GM06990 (cell line): ENCODE measurements at places on chromosomes 5 and 9.

DNA sequence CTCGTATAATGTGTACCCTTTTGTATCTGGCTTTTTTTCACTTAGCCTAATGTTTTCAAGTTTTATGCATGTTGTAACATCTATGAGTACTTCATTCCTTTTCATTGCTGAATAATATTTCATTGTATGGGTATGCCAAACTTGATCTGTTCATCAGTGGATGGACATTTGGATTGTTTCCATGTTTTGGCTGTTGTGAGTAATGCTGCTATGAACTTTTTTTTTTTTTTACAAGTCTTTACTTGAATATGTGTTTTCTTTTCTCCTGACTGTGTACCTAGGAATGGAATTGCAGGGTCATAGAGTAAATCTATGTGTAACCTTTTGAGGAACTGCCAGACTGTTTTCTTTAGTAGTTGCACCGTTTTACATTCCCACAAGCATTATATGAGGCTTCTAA is 52.4 kb downstream of the MTREX start:
- no peak for DNase-seq

DNA sequence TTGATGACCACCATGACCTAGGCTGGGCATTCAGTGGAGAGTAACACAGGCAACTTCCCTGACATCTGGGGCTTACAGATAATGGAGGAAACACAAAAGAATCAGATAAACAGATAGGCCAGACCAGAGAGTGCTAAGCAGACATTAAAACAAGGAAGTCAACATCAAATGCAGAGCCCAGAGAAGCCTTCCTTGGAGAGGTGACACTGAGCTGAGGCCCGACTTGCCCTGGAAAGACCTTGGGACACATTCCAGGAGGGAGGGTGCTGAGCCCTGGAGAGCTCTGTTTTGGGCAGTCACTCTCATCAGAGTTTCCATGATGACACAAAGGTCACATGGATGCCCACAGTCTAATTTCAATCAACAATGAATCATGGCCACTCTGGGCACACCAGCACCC is 31.9 kb upstream of the C5orf58 start:
- DNase-seq, result no peak

- no peak for DNase-seq
Observed at GRCh38 chr5:119290161-119290569, 65.7 kb upstream of the TNFAIP8 start.

DNA sequence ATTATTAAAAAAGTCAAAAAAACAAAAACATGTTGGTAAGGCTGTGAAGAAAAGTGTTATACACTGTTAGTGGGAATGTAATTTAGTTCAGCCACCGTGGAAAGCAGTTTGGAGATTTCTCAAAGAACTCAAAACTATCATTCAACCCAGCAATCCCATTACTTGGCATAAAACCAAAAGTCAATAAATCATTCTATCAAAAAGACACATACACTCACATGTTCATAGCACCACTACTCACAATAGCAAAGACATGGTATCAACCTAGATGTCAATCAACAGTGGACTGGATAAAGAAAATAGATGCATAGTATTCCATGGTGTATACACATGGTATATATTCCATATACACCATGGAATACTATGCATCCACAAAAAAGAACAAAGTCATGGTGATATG is 148.3 kb upstream of the ACOT12 start:
- DNase-seq, result no peak

DNA sequence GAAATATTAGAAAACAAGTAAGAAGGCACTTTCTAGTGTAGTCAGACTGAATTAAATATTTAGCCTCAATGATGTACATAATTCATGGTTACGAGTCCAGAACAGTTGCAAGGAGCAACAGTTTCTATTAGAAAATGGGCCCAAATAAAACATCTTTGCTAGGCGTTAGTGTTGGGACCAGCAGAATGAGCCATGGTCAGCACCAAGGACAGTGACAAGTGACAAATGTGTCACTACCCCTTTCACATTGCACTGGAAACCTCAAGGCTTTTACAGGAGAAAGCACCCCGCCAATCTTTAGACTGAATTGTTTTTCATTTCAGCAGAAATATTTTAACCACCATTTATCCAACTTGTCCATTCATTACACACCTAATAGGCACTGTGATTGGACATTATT is 301.3 kb upstream of the ADCY2 start:
- DNase-seq, result no peak

DNA sequence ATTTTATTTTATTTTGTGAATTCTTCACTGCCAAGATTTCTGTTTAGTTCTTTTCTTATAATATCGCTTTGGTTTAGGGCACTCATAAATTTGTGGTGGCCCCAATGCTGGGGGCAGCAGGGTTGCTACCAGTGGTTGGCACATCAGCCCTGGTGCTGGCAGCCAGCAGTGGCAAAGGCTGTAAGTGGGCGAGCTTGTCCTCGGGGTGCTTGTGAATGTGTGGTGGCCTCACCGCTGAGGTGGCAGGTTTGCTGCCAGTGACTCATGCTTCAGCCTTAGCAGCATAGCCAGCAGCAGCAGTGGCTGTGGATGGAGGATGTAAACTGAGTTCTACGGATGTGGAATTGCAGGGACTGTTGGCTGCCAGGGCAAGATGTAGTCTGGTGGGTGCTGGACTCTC is 262.9 kb upstream of the DMAC1 start:
- DNase-seq, result no peak

GRCh38 chr5:39053189-39053588 is 21.0 kb downstream of the RICTOR start:
- no peak for DNase-seq

DNA sequence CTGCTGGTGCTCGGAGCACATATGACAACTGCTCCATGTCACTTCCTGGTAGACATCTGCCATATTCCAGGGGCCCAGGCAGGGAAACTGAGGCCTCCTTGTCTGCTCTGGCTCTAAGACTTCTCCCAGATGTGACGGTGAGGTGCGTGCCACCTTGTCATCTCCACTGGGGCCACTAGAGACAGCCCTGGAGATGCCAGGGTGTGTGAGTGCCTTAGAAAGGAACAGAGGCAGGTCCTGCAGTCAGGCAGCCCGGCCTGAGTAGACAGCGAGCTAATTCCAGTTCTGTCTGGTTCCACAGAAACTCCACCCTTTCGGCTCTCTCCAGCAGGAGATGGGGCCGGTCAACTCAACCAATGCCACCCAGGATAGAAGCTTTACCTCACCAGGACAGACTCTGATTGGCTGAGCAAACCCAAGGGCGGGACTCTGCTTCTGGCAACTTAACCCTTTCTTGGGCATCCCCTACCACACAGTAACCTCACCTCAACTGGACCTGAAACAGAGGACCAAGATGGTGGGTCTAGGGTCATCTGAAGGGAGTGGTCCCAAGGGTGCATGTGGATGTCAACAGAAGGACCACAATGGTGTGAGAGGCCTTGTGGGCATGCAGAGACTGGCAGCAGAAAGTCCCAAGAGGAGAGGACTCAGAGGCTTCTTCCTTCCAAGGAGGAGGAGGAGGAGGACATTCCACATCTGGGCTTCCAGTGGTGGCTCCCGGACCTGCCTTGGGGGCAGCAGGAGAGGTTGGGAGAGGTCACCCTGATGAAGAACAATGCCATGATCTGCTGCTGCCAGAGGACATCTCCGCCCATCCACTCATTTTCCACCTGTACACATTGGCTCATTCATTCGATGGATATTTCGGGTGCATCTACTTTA is 77.7 kb downstream of the RGS3 start:
- no peak for DNase-seq

DNA sequence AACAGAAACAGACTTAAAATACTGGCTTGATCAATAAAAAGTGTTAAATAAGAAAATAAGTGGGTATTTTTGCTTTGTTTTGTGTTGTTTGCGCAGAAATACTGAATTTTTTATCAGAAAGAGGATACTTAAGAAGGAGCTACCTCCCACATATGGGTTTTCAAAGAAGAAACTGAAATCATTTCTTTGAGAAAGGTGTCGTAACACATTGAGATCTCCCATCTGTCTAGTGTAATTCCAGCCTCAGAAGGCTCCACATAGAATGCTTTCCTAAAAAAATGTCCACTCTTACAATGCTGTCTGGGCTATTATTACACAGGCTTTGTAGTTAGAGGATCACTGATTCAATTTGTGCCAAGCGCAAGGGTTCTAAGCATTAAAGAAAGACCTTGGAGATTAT is 226.2 kb downstream of the EPB41L4A start:
- no peak for DNase-seq

GRCh38 chr5:111234125-111234524 is 9.9 kb downstream of the CAMK4 start:
- DNase-seq, result no peak
